ENCODE measurements at places on chromosomes 7 and 10. TPM values are rescaled to one million over a fixed set of nuclear protein-coding genes. Genes with fewer than 3 reads are reported as not detected.

DNA sequence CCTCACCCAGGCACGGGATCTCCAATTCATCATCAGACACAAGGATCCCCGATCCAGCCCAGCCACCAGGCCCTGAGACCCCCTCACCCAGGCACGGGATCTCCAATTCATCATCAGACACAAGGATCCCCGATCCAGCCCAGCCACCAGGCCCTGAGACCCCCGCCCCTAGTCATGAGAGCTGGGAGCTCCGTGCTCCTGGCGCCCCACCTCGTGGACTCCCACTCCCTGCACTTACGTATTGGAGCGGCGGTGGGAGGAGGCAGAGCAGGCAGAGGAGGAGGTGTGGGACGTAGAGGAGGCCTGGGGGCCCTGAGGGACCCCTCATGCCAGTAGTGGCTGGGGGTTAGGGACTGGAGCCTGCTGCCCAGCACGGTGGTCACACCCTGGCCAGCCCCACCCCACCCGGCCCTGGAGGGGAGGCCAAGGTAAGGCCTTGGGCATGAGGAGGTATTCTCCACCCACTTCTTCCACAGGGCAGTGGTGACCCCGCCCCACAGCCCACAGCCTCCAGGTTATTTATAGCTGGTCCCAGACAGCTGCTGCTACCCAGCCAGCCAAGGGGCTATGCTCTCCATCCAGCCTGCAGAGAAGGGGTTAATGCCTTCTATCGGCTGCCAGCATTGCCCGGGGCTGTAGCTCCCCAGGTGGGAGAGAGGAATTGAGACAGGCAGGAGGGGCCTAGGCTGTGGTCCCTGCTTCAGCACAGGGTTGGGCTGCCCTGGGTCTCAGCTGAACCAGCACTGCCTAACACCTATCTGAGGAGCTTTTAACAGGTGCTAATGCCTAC lies 17.6 kb upstream of the CRHR2 start:
- no peak for DNase-seq
- H3K27me3 ChIP-seq, result peaks cover 6% of the 10 kb centered on the region
- H3K4me3 ChIP-seq, result no peak overlapping the region
- no peaks in the 10 kb centered on the region for H3K36me3 ChIP-seq

- H3K27me3 ChIP-seq, result no peaks in the 10 kb centered on the region
- no peaks in the 10 kb centered on the region for H3K4me1 ChIP-seq
- no peak overlapping the region for H3K4me3 ChIP-seq
Measured at GRCh38 chr7:133985300-133985699, 141.8 kb upstream of the LRGUK start.

GRCh38 chr10:71692598-71693306 lies 26.8 kb downstream of the C10orf105 start:
- H3K27ac ChIP-seq, result peak overlapping the region; percentile 75
- H3K4me3 ChIP-seq, result no peak overlapping the region
- no peaks in the 10 kb centered on the region for H3K27me3 ChIP-seq
- DNase-seq, result no peak

DNA sequence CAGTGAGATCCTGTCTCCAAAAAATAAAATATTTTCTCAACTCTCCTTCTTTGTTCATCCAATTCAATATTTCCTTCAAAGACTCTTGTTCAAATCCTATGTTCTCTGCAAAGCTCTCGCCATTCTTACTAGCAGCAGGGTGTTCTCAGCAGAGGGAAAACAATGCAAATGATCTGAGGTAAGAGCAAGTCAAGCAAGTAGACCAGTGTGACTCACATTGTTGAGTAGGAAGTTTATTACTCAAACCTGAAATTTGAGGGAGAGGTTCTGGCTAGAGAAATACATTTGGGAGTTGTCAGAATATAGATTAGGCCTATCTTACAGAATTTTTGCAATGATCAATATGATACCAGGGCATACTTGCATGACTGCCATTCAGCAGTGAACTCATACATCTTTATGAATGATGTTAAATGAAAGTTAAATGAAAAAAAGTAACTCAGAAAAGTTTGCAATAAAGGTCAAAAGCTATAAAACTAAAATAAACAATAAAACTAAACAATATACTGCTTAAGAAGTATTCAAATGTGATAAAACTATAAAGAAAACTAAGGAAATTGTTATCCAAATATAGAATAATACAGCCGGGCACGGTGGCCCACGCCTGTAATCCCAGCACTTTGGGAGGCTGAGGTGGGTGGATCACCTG lies 5.8 kb downstream of the IDE start:
- H3K27me3 ChIP-seq, result no peaks in the 10 kb centered on the region
- H3K27ac ChIP-seq, result no peak overlapping the region
- H3K4me3 ChIP-seq, result no peak overlapping the region
- H3K36me3 ChIP-seq, result peaks cover 14% of the 10 kb centered on the region
- DNase-seq, result no peak

The TFPI2 gene
- 1.9 TPM for total RNA-seq

The TMEM270 gene
- not detected for total RNA-seq

The NPFFR1 gene
- total RNA-seq, result 1.0 TPM

The EPHB4 gene
- total RNA-seq, result 68.6 TPM

The KCNH2 gene
- total RNA-seq, result 2.4 TPM

Measured in lower lobe of right lung (tissue), 2 donors.